ENCODE measurements at places on chromosomes 6 and 20.

- DNase-seq = no peak
Observed at GRCh38 chr6:16174416-16175078, 45.7 kb downstream of the MYLIP start.

- no peak for DNase-seq
Observed at GRCh38 chr20:11957911-11958310, 40.2 kb downstream of the BTBD3 start.

DNA sequence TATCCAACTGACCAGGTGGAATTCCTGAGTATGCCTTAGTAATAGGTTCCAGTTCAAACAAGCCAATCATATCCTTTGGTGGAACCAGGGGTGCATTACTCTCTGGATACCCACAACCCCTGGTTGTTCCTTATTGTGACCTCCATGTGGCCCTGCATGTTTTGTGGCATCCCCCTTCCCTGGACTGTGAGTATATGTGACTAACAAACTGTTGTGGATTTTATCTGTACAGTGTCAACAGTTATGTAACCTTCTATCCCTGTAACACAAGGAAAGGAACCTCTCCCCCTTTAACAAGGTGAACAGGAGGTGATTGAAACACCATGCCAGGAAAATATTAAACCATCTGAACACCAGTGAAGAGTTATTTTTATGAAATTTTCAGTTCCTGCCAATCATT lies 46.2 kb downstream of the MLIP start:
- no peak for DNase-seq

GRCh38 chr6:123715006-123715863 lies 78.5 kb upstream of the TRDN start:
- peak; percentile 35 for DNase-seq

DNA sequence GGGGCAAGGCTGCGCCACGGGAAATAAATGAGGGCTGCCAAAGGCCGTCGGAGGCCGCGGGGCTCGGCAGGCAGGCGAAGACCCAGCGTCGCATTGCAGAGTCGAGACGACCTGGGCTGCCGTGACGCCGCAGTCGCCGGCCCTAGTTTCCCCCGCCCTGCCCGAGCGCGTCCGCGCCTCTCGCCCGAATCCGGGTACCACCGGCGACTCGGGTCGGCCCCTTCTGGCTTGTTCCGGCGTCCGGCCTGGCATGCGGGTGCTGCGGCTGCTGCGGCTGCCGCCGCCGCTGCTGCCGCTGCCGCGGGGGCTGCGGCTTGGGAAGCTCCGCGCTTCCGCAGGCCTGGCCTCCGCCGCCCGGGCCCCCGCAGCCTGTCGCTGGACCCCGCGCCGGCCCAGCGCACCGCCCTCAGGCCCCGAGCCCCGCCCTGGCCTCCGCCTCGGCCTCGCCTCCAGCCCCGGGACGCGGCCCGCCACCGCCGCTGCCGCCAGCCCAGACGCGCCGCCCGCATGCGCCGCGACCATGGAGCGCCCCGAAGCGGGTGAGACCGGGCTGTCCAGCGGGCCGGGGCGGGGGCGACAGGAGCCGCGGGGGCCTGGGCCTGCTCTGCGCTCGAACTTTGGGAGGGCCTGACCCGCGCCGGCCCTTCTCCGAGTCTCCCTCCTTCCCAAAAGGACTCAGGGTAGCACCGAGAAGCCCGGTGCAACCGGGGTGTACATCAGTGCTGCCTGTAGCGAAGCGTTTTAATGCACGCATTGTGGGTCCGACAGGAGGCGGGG lies at the start of gene AKAP7:
AKAP7 (plus strand) TSS at position 224 of the 777 bp plus-strand sequence; CDS start at position 521, 297 bp downstream.
- DNase-seq = peak; percentile 32

GRCh38 chr20:6629564-6629963 lies 137.9 kb upstream of the BMP2 start:
- DNase-seq = no peak

DNA sequence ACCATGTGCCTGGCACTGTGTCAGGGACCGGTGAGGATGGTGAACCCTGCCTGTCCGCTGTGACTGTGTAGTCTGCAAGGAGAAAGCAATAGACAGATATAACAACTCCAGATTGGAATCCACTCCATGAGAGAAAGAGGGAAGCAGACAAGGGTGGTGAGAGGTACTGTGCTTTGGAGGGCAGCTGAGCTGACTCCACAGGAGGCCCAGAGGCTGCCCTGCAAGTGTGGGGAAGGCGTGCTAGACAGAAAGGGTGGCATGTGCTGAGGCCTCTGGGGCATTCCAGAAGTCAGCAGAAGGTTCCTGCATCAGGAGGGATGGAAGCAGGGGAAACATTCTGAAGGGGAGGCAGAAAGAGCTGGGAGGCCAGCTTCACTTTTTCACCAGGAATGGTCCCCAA lies 39.3 kb upstream of the APCDD1L start:
- DNase-seq = no peak

DNA sequence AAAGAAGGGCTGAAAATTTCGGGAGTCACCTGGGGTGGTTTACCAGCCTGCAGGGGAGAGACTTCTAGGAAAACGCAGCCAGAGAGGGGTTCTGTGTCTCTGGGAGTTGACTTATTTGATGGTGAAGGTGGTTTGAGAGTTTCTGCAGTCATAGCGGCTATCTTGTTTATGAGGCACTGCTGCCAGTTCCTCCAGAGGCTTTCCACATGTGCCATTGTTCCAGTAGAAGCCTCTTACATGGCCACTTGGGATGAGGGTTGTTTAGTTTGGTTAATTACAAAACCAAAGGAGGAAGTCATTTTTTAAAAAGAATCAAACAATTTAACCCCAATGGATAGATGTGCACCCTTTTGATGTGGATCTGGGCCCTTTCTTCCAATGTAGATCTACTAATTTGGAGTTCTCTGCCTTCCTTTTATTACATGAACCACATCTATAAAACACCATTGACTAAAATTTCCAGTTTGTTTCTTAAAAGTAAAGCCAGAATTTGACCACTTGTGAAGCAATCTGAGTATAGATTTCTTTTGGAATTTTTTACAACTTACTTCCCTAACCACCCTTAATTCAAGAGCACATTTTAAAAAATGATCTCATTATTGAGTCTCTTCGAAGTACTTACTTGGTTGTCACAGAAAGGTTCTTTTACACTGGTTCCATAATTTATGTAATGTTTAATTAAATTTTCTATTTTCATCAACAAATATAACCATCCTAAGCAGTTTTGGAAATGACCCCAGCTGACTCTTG lies 97.6 kb downstream of the TCP11 start:
- DNase-seq = no peak

DNA sequence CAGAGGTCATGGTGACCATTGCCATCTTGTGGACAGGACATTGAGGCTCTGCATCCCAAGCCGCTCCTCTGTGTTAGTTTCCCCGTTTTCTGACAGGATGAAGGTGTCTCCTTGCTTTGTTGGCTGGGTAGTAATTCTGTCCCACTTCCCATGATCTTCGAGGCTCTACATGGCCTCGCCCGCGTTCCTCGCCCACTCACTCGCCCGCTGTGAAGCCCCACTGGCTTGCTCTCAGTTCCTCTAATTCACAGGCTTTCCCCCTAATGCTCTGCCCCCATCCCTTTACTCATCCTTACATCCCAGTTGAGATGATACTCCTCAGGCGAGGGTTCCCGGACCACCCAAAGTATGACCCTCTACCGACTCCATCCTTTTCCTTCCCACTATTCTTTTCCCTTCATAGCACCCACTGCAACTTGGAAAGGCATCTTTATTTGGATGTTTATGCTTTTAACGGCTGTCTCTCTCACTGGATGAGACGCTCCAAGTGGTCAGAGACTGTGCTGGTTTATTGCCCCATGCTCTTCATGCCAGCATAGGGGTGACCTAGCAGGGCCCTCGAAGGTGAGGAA lies 511 bp upstream of the SLC35B2 start:
- DNase-seq = no peak

- no peak for DNase-seq
Observed at GRCh38 chr20:48880981-48881657, 40.4 kb upstream of the ARFGEF2 start.

DNA sequence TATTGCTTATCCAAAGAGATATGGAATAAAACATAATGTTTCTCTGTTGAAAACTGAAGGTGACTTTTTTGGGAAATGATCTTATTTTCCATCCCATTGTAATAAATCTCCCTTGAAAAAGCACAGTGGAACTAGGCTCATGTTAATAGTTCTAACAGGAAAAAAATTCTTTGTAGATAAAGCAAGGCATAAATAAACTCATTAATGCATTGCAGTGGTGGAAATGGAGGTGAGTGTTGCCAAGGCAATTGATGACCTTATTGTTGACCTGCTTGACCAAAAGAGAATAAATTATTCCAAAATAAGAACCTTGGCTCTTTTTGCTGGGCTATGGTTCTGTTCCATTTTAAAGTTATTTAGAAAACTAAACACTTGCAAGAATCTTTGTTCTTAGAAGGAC lies 55.2 kb downstream of the TRMT11 start:
- DNase-seq = no peak

DNA sequence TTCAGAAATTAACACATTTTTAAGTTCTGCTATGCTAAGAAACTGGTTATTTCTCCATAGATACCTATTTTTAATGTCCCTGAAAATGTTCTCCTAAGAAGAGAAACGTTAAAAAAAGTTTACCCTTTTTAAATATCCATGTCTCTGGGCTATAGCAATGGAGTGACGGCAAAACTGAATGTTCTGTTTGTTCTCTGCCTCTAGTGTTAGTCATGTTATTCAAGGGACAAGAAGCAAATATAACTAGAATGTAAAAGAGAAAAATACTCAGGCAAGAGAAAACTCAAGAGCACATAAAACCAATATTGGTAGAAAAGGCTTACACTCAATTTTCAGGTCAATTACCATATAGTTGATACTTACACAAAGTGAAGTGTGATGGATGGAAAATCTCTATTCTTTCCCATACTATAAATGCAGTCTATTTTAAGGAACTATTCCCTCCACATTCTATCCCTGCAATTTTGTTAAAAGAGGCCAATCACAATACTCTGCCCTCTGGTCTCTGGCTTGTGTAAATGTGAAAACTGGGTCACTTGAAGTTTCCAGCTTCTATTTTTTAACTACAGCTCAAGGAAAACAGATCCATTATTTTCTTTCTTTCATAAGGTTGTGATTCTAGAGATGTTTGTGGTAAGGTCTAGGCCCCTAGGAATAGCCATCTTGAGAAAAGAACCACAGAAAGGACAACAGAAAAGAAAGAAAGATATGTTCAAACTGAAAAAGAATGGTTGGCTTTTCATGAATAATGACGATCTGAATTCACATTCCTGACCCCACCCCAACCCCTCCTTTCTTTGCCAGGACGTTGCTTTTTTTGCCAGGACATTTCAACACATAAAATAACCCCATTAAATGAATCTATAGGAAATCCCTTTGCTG lies 200.3 kb upstream of the FAM83B start:
- no peak for DNase-seq

GRCh38 chr6:33467091-33467490 lies 12.7 kb downstream of the ZBTB9 start:
- no peak for DNase-seq

- DNase-seq = no peak
Observed at GRCh38 chr20:32387252-32387651, 29.1 kb downstream of the ASXL1 start.

- peak; percentile 78 for DNase-seq
Observed at GRCh38 chr6:56437171-56437900, 190.0 kb upstream of the COL21A1 start.

DNA sequence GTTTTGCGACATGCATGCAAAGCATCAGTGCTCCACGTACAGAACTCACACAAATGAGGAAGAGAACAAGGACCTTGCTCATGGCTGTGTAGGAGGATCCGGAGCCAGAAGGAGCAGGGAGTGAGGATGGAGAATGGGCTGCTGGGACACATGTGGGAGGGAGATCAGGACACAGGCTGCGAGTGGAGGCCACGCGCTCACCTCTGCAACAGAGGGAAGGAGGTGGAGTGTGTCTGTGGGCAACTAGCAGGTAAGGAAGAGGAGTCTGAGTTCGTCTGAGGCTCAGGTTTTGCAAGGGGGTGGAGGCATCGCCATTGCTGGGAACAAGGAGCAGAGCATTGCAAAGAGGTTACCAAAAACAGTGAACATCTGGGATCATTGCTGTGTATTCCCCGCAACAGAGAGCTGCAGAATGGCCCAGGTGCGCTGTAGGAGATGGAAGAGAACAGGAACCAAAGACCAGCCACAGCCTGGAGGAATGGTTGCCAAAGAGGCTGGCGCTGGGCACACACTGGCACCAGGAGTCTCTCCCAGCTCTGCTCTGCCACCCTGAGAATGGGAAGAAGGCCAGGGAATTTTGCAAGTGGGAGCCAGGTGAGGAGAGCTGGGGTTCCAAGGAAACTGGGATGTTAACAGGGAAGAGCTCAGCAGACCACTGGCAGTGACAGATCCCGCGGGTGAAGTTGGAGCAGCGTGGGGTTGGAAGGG lies 90.0 kb upstream of the RPS6KA2 start:
- no peak for DNase-seq
